ENCODE measurements at places on chromosomes 16 and 17. TPM values are rescaled to one million over a fixed set of nuclear protein-coding genes. Genes with fewer than 3 reads are reported as not detected.

The CRYBA1 gene
- total RNA-seq, result not detected

The LITAFD gene
- total RNA-seq, result not detected

The SPATA22 gene
- not detected for total RNA-seq

The C17orf100 gene
- total RNA-seq, result 2.7 TPM

The SF3B3 gene
- 119 TPM for total RNA-seq

The RGS11 gene
- total RNA-seq, result 4.4 TPM

The TTYH2 gene
- total RNA-seq, result 1.8 TPM

The RHBDF2 gene
- 54.6 TPM for total RNA-seq

The ARHGAP23 gene
- 65.4 TPM for total RNA-seq

The C1QL1 gene
- total RNA-seq, result 35.0 TPM

The CDYL2 gene
- 0.34 TPM for total RNA-seq

The MT1B gene
- total RNA-seq, result 0.38 TPM

The MYLK3 gene
- total RNA-seq, result 0.03 TPM

The XPO6 gene
- total RNA-seq, result 93.5 TPM

The TMEM235 gene
- total RNA-seq, result not detected

The HS3ST3B1 gene
- total RNA-seq, result 1.0 TPM

The ATAD5 gene
- total RNA-seq, result 3.9 TPM

The RNF222 gene
- total RNA-seq, result not detected

The TMEM238L gene
- total RNA-seq, result not detected

The HCRT gene
- not detected for total RNA-seq

The ZDHHC1 gene
- total RNA-seq, result 7.1 TPM

The NETO2 gene
- total RNA-seq, result 72.4 TPM

The ALOX15 gene
- total RNA-seq, result 0.06 TPM

The KRT25 gene
- not detected for total RNA-seq

The EVI2B gene
- not detected for total RNA-seq

The WDR59 gene
- total RNA-seq, result 28.4 TPM

The CDH11 gene
- 0.61 TPM for total RNA-seq

The KRTAP4-5 gene
- total RNA-seq, result not detected

The ZACN gene
- 0.17 TPM for total RNA-seq

The HOXB7 gene
- total RNA-seq, result 30.9 TPM

The CLEC16A gene
- 10.2 TPM for total RNA-seq

The TCAP gene
- total RNA-seq, result 0.80 TPM

The CIAPIN1 gene
- 96.2 TPM for total RNA-seq

The PLXDC1 gene
- 0.28 TPM for total RNA-seq

The SMTNL2 gene
- total RNA-seq, result 0.74 TPM

The ITGA2B gene
- total RNA-seq, result 1.5 TPM

The WFDC1 gene
- total RNA-seq, result not detected

The SLFN14 gene
- not detected for total RNA-seq

The CCDC43 gene
- 38.0 TPM for total RNA-seq

The ARL5C gene
- total RNA-seq, result not detected

The TBC1D3 gene
- total RNA-seq, result not detected

The HOXB1 gene
- not detected for total RNA-seq

The CXCL16 gene
- total RNA-seq, result 17.1 TPM

The PYDC1 gene
- total RNA-seq, result not detected

The SLC52A1 gene
- 0.74 TPM for total RNA-seq

The GLIS2 gene
- 25.3 TPM for total RNA-seq

The LPO gene
- 0.07 TPM for total RNA-seq

The MMP15 gene
- 63.1 TPM for total RNA-seq

The KCNAB3 gene
- total RNA-seq, result 2.9 TPM

The PLA2G10 gene
- 0.33 TPM for total RNA-seq

The OTOP2 gene
- not detected for total RNA-seq

The TSNAXIP1 gene
- 0.60 TPM for total RNA-seq

The HSD17B1 gene
- total RNA-seq, result 1.5 TPM

The PITPNM3 gene
- 2.3 TPM for total RNA-seq

The GAS7 gene
- total RNA-seq, result 0.32 TPM

The CCL8 gene
- total RNA-seq, result not detected

All from A549 treated with AZD2906 at 1 μM for 4 hours (cell line).